ENCODE measurements at places on chromosomes 11 and 22.

DNA sequence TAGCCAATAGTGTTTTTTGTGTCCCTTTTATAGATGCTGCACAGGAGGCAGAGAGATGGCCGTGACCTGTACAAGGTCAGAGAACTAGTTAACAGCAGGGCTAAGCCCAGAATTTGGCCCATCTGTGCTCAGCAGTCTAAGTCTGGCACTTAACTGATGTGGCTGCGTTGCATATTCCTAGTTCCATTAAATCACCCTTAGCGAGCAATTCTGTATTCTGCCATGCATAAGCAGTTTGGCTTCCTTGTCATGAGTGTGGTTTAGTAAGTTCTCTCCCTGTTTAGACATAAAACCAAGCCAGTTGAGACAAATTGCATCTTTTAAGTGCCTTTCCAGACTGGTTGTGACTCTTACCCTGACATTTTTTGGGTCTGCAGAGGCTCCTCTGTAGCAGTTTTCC is 230.6 kb upstream of the TENM4 start:
- no peak for DNase-seq

DNA sequence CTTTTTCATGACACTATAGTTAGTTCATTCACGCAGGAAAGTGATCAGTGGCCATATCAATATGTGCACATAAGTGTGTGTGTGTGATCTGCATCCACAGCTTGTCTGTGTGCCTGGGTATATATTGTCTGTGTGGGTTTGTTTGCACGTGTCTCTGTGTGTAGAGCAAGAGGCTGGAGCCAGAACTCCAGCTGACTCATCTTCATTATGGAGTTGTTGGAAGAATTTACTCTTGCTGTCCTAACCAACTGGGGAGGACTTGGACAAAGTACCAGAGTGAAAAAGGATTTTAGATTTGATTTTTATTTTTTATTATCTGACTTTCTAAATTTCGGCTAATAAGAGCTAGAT is 63.9 kb downstream of the TP53I11 start:
- no peak for DNase-seq

GRCh38 chr11:45385844-45386243 is 99.7 kb upstream of the SYT13 start:
- DNase-seq: no peak

GRCh38 chr11:61696602-61697001 is 16.4 kb downstream of the DAGLA start:
- DNase-seq: no peak

DNA sequence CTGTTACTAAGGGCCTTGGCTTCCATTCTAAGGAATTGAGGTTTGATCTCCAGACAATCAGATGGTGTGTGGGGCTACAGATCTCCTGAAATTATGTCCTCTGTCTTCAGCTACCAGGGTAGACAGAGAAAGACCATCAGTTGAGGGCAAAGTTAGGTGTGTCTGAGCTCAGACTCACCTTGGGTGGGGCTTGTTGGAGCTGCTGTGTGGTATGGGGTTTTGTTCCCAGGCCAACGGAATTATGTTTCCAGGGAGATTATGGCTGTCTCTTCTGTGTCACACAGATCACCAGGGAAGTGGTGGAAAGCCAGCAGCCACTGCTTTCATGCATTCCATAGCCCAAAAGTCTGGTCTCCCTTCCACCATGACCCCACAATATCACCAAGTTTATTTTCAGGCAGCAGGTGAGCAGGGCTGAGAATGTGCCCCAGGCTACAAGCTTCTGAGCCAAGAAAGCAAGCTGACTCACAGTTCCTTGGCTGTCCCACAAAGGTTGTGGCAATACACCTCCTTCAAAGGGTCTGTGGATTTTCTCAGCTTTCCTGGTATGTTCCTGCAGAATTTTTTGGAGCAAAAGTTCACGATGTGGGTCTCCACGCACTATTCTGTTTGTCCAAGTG is 714.9 kb downstream of the LUZP2 start:
- no peak for DNase-seq

DNA sequence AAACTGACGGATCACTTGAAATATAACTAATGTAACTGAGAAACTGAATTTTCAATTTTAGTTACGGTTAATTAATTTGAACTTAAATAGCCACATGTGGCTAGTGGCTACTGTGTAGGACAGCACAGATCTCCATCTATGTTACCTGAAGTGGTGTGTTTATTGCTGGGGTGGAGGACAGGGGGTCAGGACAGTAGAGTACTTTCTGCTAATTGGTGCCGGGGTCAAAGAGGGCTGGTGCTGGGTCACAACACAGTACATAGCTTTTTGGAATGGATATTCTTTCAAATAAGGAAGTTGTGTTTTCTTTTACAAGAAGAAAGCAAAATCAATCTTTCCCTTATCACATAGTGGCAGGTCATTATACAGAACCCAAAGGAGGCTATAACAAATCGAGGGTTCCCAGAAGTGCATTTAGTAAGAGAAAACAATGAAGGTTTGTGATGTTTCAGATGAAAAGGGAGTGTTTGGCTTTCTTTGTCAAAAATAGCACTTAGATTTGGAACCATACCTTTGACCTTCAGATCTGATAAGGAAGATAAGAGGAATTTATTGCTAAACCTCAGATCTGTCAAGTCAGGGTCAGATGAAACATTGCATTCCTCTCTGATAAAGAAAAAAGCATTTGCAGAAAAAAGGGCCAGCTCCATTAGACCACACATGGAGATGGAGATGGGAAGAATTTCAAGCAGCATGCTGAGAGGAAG is 384.5 kb downstream of the AASDHPPT start:
- no peak for DNase-seq

DNA sequence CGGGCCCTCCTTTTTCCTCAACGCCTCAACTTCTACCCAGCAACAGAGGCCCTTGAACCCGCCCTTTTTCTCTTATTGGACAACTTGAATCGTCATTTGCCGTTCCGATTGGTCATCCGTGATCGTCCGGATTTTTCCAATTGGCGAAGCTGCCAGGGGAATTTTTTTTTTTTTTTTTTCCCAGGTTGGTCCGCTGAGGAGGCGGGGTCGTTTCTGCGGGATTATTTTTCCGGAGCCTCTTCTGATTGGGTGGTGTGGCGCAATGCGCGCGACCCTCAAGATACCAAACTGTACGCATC is 465 bp upstream of the TTC9C start:
- DNase-seq: peak; percentile 38

GRCh38 chr11:86570020-86570419 is 102.4 kb downstream of the ME3 start:
- DNase-seq: no peak

- peak; percentile 23 for DNase-seq
Observed at GRCh38 chr11:44861849-44862557, 88.7 kb downstream of the TP53I11 start.

GRCh38 chr11:19646308-19646707 is 66.3 kb upstream of the NAV2 start:
- DNase-seq: no peak

DNA sequence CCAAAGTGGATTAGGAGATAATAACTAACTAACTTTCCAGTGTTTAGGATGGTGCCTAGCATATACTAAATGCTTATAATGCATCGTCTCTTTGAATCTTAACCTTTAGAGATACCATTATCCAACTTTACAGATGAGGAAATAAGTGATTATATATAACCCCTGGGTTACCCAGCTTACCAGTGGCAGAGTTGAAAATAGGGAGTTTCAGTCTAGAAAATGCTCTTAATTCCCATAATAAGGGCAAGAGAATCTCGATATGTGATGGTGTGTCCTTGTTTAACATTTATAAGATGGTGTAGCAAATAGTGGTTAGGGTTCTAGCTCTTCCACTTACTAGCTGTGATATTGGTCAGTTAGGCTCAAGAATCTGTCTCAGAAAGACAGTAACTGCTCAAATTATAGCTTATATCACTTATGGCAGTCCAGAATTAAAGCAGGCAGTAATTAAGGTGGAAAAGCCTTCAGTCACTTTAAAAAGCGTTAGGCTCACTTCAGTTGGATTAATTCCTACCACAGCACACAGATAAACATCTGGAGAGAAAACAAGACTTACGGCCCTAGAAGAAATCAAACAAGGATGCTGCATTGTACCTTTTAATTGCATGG is 6.3 kb downstream of the XBP1 start:
- no peak for DNase-seq

Data from activated naive CD4-positive, alpha-beta T cell (primary cell).